ENCODE measurements at places on chromosomes 7 and 10.

- no peak for DNase-seq
Measured at GRCh38 chr7:116554436-116554835, 29.6 kb downstream of the CAV1 start.

DNA sequence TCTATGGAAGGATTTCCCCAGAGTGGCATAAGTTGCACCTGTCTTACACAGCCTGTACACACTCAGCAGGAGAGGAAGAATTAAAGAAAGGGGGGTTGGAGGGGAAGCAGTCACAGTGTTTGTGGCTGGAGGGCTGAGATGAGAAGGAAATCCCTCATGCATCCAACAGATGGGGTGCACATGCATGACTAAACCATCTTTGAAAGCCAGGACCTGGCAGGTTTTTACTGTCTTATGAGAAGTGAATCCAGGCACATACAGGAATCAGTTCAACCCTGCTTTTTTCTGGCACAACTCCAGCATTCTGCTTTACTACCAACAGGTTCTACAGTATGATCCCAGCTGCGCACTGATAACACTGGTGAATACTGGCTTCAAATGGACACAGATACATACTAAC, 107.7 kb downstream of the CACNA2D1 start:
- no peak for DNase-seq

- no peak for DNase-seq
Measured at GRCh38 chr10:21388589-21388988, 136.9 kb downstream of the SKIDA1 start.

DNA sequence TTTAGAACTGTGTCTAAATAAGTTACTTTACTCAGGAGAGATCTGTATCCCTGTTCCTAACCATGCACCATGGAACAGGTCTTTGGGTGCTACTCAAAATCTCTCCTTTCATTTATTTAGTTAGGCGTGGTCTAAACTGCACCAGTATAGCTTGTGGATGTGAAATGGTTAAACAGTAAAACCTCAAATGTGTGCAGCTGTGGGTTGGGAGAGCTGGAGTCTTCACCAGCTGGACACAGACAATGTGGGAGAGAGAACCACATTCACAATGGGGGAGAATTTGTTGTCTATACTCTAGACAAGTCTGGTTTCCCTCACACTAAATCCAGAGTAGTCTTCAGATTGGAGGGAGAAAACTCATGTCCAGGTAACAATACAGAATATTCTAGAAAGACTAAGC, 31.2 kb upstream of the IKZF1 start:
- no peak for DNase-seq

GRCh38 chr7:25455683-25456251, 227.5 kb upstream of the NPVF start:
- DNase-seq, result no peak

DNA sequence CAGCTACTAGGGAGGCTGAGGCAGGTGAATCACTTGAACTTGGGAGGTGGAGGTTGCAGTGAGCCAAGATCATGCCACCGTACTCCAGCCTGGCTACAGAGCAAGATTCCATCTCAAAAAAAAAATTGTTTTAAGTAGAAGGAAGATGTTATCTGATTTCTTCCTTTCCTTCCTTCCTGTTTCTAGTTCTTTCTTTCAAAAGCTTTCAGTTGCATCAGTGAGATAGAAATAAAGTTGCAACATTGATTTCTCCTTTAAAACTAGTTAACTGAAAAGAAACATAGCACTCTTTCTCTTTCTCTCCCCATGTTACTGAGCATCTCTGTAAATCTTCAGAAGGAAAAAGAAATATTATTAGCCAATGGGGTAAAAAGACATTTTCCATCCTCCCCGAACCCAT, 37.5 kb downstream of the CNNM1 start:
- no peak for DNase-seq

DNA sequence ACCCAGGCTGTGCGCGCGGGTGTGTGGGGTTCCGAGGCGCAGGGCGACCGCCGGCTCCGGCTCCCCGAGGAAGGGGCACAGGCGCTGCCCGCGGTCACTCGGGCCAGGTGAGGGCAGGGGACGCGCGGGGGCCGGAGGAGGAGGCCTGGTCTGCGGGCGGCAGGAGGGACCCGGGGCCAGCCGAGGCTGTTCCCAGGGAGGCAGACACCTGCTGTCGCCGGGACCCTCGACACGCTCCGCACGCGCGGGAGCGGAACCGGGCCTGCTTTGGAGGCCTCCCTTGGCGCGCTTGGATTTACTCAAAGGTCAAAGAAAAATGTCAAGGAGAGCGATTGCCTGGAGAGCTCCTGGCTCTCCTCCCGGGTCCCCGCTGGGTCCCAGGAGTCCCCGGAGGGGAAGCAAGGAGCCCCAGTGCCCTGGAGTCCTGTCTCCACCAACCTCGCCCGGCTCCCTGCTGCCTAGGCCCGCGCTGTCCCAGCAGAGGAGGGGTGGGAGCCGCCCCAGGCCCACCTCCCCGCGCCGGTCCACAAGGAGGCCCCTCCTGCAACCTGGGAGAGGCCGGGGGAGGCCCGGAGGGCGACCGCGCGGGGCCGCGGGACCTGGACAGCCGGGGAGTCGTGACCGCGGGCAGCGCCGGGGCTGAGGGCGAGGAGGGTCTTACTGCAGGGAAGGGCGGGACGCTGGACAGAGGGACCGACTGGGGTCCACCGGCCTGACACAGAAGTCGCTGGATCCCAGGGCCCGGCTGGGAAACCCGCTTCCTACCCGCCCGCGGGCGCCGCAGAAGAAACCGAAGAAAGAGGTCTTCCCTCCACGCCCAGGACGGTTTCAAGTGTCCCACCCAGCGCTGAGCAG, 348.9 kb downstream of the DNAJB6 start:
- no peak for DNase-seq

- DNase-seq, result no peak
Measured at GRCh38 chr10:30070001-30070685, 10.8 kb upstream of the JCAD start.

DNA sequence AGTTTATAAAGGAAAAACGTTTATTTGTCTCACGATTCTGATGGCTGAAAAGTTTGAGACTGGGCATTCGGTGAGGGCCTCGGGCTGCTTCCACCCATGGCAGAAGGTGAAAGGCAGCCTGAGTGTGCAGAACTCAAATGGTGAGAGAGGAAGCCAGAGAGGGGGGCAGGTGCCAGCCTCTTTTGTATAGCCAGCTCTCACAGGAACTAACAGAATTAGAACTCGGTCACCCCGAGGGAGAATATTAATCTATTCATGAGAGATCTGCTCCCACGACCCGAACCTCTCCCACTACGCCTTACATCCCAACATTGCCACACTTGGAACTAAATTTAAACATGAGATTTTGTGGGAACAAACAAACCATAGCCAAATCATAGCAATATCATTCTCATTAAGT, 112.6 kb downstream of the ZPBP start:
- DNase-seq, result no peak

DNA sequence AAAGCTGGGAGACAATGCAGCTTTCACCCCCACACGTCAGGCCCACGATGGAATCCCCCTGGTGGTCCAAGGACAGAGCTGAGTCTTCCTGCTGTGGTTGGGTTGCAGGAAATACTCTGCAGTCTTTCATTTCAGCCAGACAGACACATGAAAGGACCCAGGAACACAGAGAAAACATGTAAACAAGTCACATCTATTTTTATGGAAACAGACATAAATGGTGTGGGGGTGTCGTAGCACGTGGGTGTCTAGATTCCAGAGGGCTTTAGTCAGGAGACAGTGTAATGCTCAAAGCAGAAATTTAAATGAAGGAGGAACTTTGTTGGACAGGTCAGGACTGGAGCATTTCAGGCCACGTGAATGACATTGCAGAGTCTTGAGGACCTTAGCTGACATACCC, 444.6 kb downstream of the SUGCT start:
- DNase-seq, result no peak

DNA sequence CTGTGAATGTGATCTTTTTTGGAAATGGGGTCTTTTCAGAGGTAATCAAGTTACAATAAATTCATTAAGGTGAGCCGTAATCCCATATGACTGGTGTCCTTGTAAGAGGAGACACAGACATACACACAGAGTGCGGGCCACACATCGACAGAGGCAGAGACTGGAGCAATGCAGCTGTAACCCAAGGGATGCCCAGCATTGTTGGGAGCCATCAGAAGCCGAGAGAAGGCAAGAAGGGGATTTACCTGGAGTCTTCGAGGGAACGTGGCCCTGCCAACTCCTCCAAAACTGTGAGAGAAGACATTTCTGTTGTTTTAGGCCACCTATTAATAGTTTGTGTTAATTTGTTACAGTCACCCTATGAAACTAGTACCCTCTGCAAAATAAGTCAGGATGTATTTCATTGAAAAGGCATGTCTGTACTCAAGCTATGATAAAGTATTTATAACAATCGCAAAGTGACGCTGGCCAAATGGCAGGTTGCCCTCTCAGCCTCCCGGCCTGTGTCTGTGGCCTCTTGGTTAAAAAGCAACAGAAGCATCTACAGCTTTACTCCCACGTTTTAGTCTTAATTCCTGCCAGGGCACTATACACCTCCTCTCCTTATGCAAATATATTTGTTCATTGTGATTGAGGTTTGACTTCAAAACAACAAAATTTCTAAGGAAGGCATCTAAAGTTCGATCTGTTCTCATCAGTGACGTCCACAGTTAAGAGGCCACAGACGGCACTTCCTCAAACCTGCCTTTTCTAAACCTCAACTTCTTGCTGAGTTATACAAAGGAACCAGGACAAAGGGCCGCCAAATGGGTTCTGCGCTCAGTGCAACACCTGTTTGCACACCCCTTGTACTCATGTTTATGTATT, 46.8 kb downstream of the HIPK2 start:
- DNase-seq, result peak; percentile 55

DNA sequence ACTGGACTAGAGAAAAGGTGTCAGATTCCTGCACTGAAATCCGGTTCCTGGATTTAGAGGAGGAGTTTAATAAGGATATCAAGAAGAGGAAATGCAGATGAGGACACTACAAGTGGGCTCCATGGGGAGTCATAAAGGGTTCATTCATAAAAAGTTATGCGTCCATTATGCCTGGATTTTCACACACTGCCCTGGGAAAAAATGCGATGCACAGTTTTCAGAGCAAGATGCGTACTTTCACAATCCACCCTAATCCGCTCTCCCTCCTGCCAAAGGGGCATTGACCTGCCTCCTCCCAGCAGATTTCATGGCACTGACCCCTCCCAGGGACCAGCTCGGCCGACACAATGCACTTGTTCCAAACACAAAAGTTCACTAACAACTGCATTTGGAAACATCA, 42.2 kb upstream of the OPALIN start:
- DNase-seq, result no peak

DNA sequence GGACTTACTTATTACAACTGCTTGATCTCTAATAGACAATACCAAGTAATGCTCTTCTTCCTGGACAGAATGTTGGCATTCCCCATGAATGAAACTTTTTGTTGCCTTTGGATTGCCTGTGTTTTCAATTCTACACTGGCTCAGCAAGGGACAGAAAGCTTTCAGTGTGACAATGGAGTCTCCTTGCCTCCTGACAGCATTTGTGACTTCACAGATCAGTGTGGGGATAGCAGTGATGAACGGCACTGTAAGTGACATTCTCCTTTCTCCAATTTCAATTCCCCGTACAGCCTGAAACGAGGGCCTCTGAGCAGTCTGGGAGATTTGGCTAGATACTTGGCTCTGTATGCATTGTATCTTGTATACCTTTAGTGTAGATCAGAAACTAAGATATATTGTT, 290 bp downstream of the MALRD1 start:
- no peak for DNase-seq

DNA sequence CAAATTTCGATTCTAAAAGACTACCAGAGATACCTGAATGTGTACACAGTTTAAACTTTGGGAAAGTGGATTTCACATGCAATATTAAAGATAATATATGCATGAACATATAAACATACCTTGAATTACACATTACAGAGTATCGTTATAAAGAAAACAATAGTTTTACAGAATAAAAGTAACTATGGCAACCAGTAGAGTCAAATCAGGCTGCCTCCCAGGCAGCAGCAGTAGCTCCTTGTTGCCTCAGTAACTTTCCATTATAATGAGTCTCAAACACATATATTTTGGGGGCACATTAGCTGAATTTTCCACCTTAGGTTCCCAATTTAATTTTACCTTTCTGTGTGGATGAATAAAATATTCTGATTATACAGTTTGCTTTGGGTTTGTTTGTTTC, 164.4 kb upstream of the FEZF1 start:
- DNase-seq, result no peak

DNA sequence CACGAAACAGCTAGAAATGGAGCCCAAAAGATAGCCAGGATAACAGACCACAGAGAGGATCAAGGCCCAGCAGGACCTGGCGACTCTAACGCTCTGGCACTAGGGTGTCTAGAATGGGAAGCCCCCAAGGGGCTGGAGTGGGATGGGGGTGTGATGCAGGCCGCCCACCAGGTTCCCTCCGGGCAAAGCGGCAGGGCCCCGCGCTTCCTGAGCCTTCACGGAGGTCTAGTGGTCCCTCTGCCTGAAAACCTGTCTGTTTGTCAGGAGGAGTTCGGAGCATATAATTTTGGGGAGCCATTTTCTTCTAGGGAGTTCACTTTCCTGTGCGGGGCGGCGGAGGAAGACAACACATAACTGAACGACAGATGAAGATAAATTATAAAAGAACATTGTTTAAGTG, 48.2 kb upstream of the FXYD4 start:
- no peak for DNase-seq

DNA sequence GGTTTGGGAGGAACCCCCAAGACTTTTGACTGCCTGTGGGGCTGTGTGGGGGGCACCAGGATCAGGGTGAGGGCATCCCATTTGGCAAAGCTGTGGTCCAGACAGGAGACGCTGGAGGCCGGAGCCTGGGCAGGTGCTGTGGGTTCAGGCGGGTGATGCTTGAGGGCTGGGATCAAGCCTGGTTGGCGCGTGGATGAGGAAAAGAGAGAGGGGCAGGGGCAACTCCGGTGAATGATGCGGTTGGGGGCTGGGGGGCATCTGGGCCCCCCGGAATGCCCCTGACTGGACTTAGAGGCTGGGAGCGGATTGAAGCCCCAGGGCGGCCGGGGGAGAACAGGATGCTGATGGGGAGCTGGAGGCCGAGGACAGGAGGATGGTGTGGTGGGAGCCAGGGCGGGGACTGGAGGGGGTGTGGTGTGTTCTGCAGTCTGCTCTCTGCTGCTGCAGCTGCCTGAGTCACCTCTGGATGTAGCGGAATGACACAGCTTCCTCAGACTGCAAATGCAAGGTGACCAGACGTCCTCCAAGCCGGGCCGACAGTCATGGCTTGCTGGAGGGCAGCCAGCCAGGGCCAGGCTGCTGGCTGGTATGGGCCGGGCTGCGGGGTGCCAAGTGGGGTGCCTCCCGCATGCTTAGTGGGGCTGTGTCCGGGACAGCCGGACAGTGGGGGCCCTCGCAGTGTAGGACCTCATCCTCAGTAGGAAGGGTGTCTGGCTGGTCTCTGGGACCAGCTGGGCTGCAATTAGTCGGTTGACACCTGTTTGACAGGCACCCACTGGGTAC, 3.2 kb downstream of the MAFK start:
- peak; percentile 64 for DNase-seq

GRCh38 chr7:130071701-130072622, 1.6 kb downstream of the KLHDC10 start:
- DNase-seq, result peak; percentile 26

GRCh38 chr10:27020243-27020642, 80.1 kb downstream of the ANKRD26 start:
- DNase-seq, result no peak

- DNase-seq, result no peak
Measured at GRCh38 chr7:128462460-128462859, 6.8 kb downstream of the HILPDA start.

GRCh38 chr10:61125560-61126170, 181.7 kb upstream of the RHOBTB1 start:
- DNase-seq, result peak; percentile 9
